B cell (primary cell): ENCODE measurements at places on chromosomes 7 and 10. TPM values are rescaled to one million over a fixed set of nuclear protein-coding genes. Genes with fewer than 3 reads are reported as not detected.

C1QL3 gene
- not detected in 2 replicates for total RNA-seq

MSS51 gene
- 6.3 and 6.4 TPM in 2 replicates for total RNA-seq

CALCR gene
- total RNA-seq = not detected in 2 replicates

SLC29A4 gene
- total RNA-seq = 0.24 and 0.67 TPM in 2 replicates

ZNF488 gene
- total RNA-seq = not detected in 2 replicates

IRF5 gene
- 135 and 137 TPM in 2 replicates for total RNA-seq

HOXA2 gene
- total RNA-seq = not detected in 2 replicates

ABCC2 gene
- 6.1 and 7.0 TPM in 2 replicates for total RNA-seq

OPN4 gene
- total RNA-seq = not detected in 2 replicates

ELN gene
- total RNA-seq = not detected in 2 replicates
